ENCODE measurements at places on chromosomes 6 and 20.

GRCh38 chr6:63458480-63459115 is 113.7 kb upstream of the LOC128125822 start:
- peak overlapping the region; percentile 28 for H3K27ac ChIP-seq
- no peaks in the 10 kb centered on the region for H3K36me3 ChIP-seq
- no peaks in the 10 kb centered on the region for H3K27me3 ChIP-seq
- H3K4me1 ChIP-seq: no peaks in the 10 kb centered on the region

GRCh38 chr20:63963348-63963741 is 6.4 kb downstream of the ZNF512B start:
- no peak overlapping the region for H3K27ac ChIP-seq
- H3K27me3 ChIP-seq: no peaks in the 10 kb centered on the region
- H3K36me3 ChIP-seq: peaks cover 7% of the 10 kb centered on the region
- H3K4me1 ChIP-seq: no peaks in the 10 kb centered on the region
- H3K4me3 ChIP-seq: no peak overlapping the region

DNA sequence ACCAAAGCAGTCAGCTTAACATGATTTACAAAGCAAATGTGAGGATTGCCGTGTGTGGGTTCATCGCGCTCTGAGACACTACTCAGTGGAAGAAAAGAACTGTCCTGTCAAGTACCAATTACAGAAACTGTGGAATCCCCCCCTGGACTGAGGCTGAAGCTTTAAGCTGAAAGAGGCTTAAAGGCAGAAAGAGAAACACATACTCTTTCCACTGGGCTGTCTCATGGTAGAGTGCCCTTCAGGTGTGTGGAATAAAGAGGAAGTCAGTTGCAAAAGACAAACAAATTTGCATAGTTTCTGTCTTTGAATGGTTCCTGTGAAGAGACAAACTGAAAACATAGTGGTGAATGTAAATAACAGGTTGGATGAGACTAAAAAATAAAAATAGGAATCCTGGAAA is 560.4 kb upstream of the SYNCRIP start:
- H3K27me3 ChIP-seq: no peaks in the 10 kb centered on the region
- no peak overlapping the region for H3K4me3 ChIP-seq
- DNase-seq: no peak
- no peak overlapping the region for H3K27ac ChIP-seq

GRCh38 chr6:32139590-32139989 is 9.5 kb upstream of the FKBPL start:
- H3K36me3 ChIP-seq: no peaks in the 10 kb centered on the region
- H3K27ac ChIP-seq: no peak overlapping the region
- no peak overlapping the region for H3K4me3 ChIP-seq
- H3K4me1 ChIP-seq: no peaks in the 10 kb centered on the region
- no peaks in the 10 kb centered on the region for H3K27me3 ChIP-seq

DNA sequence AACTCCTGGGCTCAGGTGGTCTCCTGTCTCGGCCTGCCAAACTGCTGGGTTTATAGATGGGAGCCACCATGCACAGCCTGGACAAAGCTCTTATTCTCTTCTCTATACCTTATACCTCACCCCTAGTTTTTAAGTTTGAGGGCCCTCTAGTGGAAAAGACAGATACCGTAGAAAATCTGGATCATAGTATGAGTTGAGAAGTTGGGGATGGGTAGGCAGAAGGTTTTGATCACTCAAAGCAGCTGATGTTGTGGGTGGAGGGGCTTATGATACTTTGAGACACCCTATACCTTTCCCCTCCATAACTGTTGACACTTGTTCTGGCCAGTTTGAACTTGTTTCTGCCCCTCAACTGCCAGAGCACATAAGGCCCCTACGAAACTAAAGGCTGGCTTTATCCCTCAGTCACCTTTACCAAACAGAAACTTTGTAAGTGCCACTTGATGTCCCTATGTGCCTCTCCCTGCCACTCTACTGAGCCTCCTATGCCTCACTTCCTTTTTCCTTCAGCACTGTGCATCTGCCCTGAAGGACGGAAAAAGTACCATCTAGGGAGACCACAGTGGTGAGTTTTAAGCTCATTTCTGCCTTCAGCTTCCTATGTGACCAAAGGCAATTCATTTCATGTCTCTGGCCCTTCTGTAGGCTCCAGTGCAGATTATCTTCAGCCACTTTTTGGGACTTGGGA is 28.6 kb downstream of the RALY start:
- H3K4me3 ChIP-seq: no peak overlapping the region
- no peak for DNase-seq
- no peaks in the 10 kb centered on the region for H3K27me3 ChIP-seq
- no peaks in the 10 kb centered on the region for H3K36me3 ChIP-seq
- peaks cover 6% of the 10 kb centered on the region for H3K4me1 ChIP-seq

GRCh38 chr20:38132156-38132909 is 32.7 kb downstream of the TGM2 start:
- no peak overlapping the region for H3K27ac ChIP-seq
- H3K4me3 ChIP-seq: no peak overlapping the region
- no peaks in the 10 kb centered on the region for H3K4me1 ChIP-seq
- H3K36me3 ChIP-seq: no peaks in the 10 kb centered on the region
- no peak for DNase-seq

GRCh38 chr6:168060521-168060931 is 18.5 kb downstream of the FRMD1 start:
- H3K4me1 ChIP-seq: no peaks in the 10 kb centered on the region
- DNase-seq: peak; percentile 85
- no peaks in the 10 kb centered on the region for H3K36me3 ChIP-seq
- no peaks in the 10 kb centered on the region for H3K27me3 ChIP-seq

GRCh38 chr20:35180266-35180665 is 8.4 kb downstream of the PROCR start:
- no peaks in the 10 kb centered on the region for H3K4me1 ChIP-seq
- H3K36me3 ChIP-seq: no peaks in the 10 kb centered on the region
- H3K4me3 ChIP-seq: no peak overlapping the region

GRCh38 chr6:153084393-153084792 is 46.7 kb downstream of the RGS17 start:
- no peaks in the 10 kb centered on the region for H3K36me3 ChIP-seq
- no peaks in the 10 kb centered on the region for H3K27me3 ChIP-seq
- H3K4me3 ChIP-seq: no peak overlapping the region
- DNase-seq: no peak

GRCh38 chr6:4491501-4492260 is 284.5 kb upstream of the CDYL start:
- no peak overlapping the region for H3K27ac ChIP-seq
- peak; percentile 13 for DNase-seq
- no peaks in the 10 kb centered on the region for H3K36me3 ChIP-seq
- no peaks in the 10 kb centered on the region for H3K4me1 ChIP-seq

- DNase-seq: no peak
- H3K4me3 ChIP-seq: no peak overlapping the region
- H3K36me3 ChIP-seq: no peaks in the 10 kb centered on the region
- H3K27me3 ChIP-seq: no peaks in the 10 kb centered on the region
These were observed 45.5 kb downstream of the LRFN2 start for GRCh38 chr6:40541556-40542174.

- H3K27ac ChIP-seq: no peak overlapping the region
- no peak overlapping the region for H3K4me3 ChIP-seq
- DNase-seq: no peak
- H3K4me1 ChIP-seq: no peaks in the 10 kb centered on the region
- no peaks in the 10 kb centered on the region for H3K27me3 ChIP-seq
These were observed 41.9 kb upstream of the LRRC1 start for GRCh38 chr6:53752856-53753255.

GRCh38 chr6:11144393-11144851 is 32.9 kb upstream of the ERVFRD-1 start:
- H3K4me3 ChIP-seq: no peak overlapping the region
- H3K27me3 ChIP-seq: no peaks in the 10 kb centered on the region
- no peaks in the 10 kb centered on the region for H3K4me1 ChIP-seq
- peak; percentile 87 for DNase-seq

All from kidney (tissue), 22 donors.